ENCODE measurements at places on chromosomes 2 and 18.

GRCh38 chr2:120926463-120927264 is 191.0 kb downstream of the GLI2 start:
- DNase-seq, result no peak

- DNase-seq, result peak; percentile 74
Observed at GRCh38 chr2:205759257-205759656, 77.0 kb downstream of the NRP2 start.

DNA sequence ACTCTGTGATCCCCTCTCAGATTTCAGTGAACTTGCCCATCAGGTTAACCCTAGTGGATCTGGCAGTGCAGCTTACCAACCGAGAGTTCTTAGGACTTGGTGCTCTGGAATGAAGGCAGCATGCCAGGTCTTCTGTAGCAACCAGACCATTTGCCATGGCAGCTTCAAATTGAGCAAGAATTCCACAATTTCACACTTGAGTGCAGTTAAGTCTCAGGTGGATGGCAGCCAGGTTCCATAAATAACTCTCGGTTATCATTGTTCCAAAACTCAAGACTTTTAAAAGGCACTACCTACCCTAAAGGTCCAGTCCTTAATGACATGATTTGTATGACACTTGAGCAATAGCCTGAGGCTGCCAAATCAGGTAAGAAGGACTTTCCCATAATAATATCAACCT is 48.1 kb downstream of the GALNT3 start:
- DNase-seq, result no peak

GRCh38 chr2:64988420-64989125 is 626 bp upstream of the SLC1A4 start:
- DNase-seq, result peak; percentile 88

GRCh38 chr2:10320933-10321332 is 18.2 kb downstream of the HPCAL1 start:
- peak; percentile 24 for DNase-seq

- DNase-seq, result no peak
Observed at GRCh38 chr2:192559587-192559986, 364.9 kb upstream of the TMEFF2 start.

DNA sequence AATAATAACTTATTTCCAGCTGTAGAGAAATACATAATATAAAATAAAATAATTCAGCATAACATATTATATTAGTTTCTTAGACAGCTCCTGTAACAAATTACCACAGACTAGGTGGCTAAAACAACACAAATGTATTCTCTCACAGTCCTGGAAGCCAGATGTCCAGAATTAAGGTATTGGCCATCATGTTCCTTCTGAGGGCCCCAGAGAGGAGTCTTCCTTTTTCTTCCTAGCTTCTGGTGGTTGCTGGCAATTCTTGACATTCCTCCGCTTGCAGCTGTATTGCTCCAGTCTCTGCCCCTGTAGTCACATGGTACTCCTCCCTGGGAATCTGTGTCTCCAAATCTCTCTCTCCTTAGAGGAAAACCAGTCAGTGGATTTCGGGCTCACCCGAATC is 146.8 kb downstream of the RBM43 start:
- no peak for DNase-seq

DNA sequence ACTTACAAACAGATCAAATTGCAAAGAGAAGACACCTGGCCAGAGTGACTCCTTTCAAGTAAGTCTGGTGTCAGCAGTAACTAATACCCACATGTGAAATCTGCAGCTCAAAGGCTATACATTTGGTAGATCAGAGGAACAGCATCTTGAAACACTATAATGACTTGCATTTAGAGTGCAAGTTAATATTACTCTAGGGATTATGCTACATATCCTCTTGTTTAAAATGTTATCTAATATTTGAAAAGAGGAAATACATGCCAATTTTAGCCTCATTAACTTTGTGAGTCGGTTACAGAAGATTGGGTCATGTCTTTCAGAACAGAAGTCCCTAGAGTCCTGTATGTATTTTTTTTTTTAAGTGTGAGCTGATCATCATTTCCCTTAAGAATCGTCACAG is 15.2 kb downstream of the LANCL1 start:
- DNase-seq, result no peak

GRCh38 chr2:201285499-201285898 is 25.2 kb downstream of the CASP8 start:
- no peak for DNase-seq

GRCh38 chr2:43100362-43100882 is 126.0 kb downstream of the ZFP36L2 start:
- no peak for DNase-seq

DNA sequence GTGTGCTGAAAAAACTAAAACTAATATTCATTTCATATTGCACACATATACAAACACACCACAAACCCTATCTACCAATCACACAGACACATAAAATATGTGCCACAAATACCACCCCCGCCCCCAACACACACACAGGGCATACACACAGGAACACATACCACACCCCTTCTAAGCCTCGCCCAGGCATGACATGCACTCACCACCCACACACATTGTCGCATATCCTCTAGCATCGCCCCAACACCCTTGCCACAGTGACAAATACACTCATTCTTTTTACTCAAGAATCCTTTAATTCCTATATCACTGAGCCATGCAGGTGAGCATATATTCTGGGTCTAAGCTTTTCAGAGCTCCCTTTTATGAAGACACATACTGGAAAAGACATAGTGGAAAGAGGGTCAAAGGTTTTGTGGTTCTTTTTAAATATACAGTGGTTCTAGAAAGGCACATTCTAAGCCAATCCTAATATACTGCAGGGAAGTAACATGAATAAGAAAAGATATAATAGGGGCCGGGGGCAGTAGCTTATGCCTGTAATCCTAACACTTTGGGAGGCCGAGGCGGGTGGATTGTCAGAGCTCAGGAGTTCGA is 24.5 kb upstream of the LCLAT1 start:
- no peak for DNase-seq

- DNase-seq, result no peak
Observed at GRCh38 chr2:231342061-231342711, 53.3 kb upstream of the B3GNT7 start.

- no peak for DNase-seq
Observed at GRCh38 chr18:35095983-35096676, 54.9 kb downstream of the MAPRE2 start.

- peak; percentile 78 for DNase-seq
Observed at GRCh38 chr2:152490686-152491455, 155.9 kb downstream of the FMNL2 start.

DNA sequence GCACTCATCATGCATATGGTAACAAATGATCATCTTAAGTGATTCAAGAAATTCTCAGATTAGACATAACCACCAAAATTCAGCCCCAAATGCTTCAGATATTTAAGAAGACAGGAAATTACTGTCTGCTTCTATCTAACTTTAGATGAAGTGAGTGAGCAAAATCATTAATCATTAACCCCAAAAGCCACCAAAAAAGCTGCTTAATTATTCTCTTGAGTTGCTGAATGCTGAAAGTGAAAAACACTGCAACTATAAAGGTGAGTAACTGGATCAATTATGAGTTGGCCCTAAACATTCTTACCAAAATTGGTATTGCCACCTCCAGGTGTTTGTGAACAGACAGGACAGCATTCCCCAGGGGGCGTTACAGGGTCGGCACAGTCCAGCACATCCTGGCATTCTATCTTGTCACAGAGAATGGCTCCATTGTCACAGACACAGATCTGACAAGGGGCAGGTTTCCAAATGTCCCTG is 69.6 kb downstream of the COL5A2 start:
- no peak for DNase-seq

DNA sequence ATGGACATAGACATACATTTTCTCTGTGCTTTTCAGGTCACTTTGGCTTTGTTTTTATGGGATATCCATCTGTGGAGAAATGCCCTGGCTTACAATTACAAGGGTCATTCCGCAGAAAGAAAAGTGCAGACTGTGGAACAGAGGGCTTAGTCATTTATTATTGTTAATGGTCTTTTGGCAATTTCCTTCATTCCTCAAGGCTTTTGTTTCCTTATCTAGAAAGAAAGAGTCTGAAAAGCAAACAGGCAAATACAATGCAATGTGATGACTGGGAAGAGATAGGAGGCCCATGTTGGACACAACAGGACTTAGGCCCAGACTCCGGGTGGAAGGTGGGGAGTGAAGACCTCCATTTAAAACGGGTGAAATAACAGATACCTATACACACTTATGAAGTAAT is 129.5 kb upstream of the CAVIN2 start:
- DNase-seq, result no peak

DNA sequence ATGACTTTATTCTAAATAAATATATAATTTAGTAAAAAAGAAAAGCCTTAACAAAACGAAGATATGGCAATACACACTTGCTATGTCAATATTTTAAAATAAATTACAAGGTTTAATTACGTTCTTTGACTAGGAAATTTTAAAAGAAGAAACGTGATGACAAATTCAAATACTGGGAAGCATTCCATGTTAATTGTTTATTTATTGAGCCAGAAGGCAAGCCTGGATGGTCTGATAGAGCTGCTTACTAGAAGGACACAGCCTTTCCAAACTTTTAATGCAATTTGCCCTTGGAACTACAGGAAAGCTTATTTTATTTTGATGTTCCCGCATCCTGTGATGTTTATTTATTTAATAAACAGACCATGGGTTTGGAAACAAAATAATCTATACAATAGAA is 33.4 kb upstream of the DSEL start:
- DNase-seq, result no peak

- no peak for DNase-seq
Observed at GRCh38 chr18:33914399-33914798, 310.3 kb downstream of the NOL4 start.

DNA sequence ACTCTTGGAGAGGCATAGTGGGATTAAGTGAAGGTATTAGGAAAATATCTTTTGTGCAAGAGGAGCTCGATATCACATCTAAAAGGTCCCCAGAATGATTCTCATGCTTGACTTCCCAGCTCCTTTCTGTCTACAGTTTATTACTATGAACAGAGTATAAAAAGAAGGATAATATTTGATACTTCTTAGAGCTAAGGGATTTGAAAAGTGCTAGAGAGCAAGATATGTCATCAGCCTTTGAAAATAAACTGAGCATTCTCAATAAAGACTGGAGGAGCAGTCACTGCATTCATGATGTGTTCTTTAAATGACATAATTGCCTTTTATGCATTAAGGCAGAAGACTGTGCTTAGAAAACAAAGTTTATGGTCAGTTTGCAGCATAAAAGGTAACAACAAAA is 543.2 kb upstream of the NRXN1 start:
- no peak for DNase-seq

- peak; percentile 88 for DNase-seq
Observed at GRCh38 chr2:43032213-43033015, 194.0 kb downstream of the ZFP36L2 start.

Data from sigmoid colon (tissue), 7 donors.